Aortic smooth muscle cell (primary cell): ENCODE measurements at places on chromosomes 7 and 10. TPM values are rescaled to one million over a fixed set of nuclear protein-coding genes. Genes with fewer than 3 reads are reported as not detected.

Gene SEMA3E
- 0.06 and 0.13 TPM in 2 replicates for total RNA-seq

Gene PHKG1
- total RNA-seq: 2.0 and 9.4 TPM in 2 replicates

Gene NEUROD6
- not detected in 2 replicates for total RNA-seq

Gene MCMBP
- 41.0 and 51.7 TPM in 2 replicates for total RNA-seq

Gene FAM25A
- not detected in 2 replicates for total RNA-seq

Gene ACTR3C
- not detected in 2 replicates for total RNA-seq

Gene SLC26A4
- total RNA-seq: 20.5 and 21.2 TPM in 2 replicates

Gene ARHGEF5
- 2.0 TPM in 2 replicates for total RNA-seq

Gene IDI2
- not detected in 2 replicates for total RNA-seq

Gene SUN3
- not detected in 2 replicates for total RNA-seq

Gene H2BK1
- not detected in 2 replicates for total RNA-seq

Gene TEX47
- not detected in 2 replicates for total RNA-seq

Gene AOC1
- not detected in 2 replicates for total RNA-seq

Gene DRGX
- total RNA-seq: not detected in 2 replicates

Gene SFTPA2
- total RNA-seq: not detected in 2 replicates

Gene GOLGA7B
- total RNA-seq: 0.06 TPM in 1 of 2 replicates, not detected in the other

Gene IFIT1B
- 0.06 TPM in 1 of 2 replicates, not detected in the other for total RNA-seq

Gene HOXA7
- not detected in 2 replicates for total RNA-seq

Gene CDH23
- total RNA-seq: 0.12 and 0.26 TPM in 2 replicates

Gene RADIL
- 1.2 and 1.5 TPM in 2 replicates for total RNA-seq

Gene TRPV5
- not detected in 2 replicates for total RNA-seq

Gene CLEC2L
- not detected in 2 replicates for total RNA-seq

Gene FAM25C
- total RNA-seq: not detected in 2 replicates

Gene C10orf67
- total RNA-seq: not detected in 2 replicates

Gene SNX10
- total RNA-seq: 0.13 TPM in 1 of 2 replicates, not detected in the other

Gene TBX20
- 7.5 and 12.0 TPM in 2 replicates for total RNA-seq

Gene LHFPL3
- total RNA-seq: not detected in 2 replicates

Gene PROSER2
- total RNA-seq: 2.0 and 2.1 TPM in 2 replicates

Gene ELMO1
- total RNA-seq: 3.9 and 6.3 TPM in 2 replicates

Gene OPALIN
- not detected in 2 replicates for total RNA-seq

Gene KAZALD1
- total RNA-seq: 78.5 and 101 TPM in 2 replicates

Gene NRAP
- under 0.01 TPM in 1 of 2 replicates, not detected in the other for total RNA-seq

Gene SLC16A12
- total RNA-seq: 0.25 and 0.53 TPM in 2 replicates

Gene ARPC1B
- total RNA-seq: 818 and 938 TPM in 2 replicates

Gene TAS2R41
- total RNA-seq: not detected in 2 replicates

Gene FUOM
- total RNA-seq: 6.1 and 9.5 TPM in 2 replicates

Gene LIPN
- not detected in 2 replicates for total RNA-seq

Gene C7orf33
- total RNA-seq: not detected in 2 replicates

Gene ZNF736
- total RNA-seq: 9.5 and 10.9 TPM in 2 replicates

Gene CREB5
- 2.6 and 4.4 TPM in 2 replicates for total RNA-seq

Gene AKR1D1
- not detected in 2 replicates for total RNA-seq

Gene PRSS37
- not detected in 2 replicates for total RNA-seq

Gene NFKB2
- 12.7 and 14.0 TPM in 2 replicates for total RNA-seq

Gene PPP1R17
- total RNA-seq: not detected in 2 replicates

Gene ST8SIA6
- total RNA-seq: not detected in 2 replicates

Gene CALHM1
- total RNA-seq: not detected in 2 replicates

Gene EPDR1
- total RNA-seq: 51.2 and 99.0 TPM in 2 replicates

Gene CAV2
- total RNA-seq: 114 and 125 TPM in 2 replicates

Gene WNT8B
- total RNA-seq: not detected in 2 replicates

Gene DMBT1
- under 0.01 and 0.06 TPM in 2 replicates for total RNA-seq

Gene ABCA13
- total RNA-seq: under 0.01 TPM in 2 replicates

Gene CLEC5A
- total RNA-seq: not detected in 2 replicates

Gene POLD2
- 81.6 and 104 TPM in 2 replicates for total RNA-seq

Gene NUDCD3
- total RNA-seq: 143 and 152 TPM in 2 replicates
